ENCODE measurements at places on chromosomes 6 and 20.
A peak's percentile ranks its signal among the peaks of the same experiment; 100 is the strongest.

GRCh38 chr6:21593927-21594415 lies 420 bp downstream of the SOX4 start:
- peak; percentile 54 for DNase-seq

GRCh38 chr20:38126932-38127621 lies 38.0 kb downstream of the TGM2 start:
- no peak for DNase-seq

DNA sequence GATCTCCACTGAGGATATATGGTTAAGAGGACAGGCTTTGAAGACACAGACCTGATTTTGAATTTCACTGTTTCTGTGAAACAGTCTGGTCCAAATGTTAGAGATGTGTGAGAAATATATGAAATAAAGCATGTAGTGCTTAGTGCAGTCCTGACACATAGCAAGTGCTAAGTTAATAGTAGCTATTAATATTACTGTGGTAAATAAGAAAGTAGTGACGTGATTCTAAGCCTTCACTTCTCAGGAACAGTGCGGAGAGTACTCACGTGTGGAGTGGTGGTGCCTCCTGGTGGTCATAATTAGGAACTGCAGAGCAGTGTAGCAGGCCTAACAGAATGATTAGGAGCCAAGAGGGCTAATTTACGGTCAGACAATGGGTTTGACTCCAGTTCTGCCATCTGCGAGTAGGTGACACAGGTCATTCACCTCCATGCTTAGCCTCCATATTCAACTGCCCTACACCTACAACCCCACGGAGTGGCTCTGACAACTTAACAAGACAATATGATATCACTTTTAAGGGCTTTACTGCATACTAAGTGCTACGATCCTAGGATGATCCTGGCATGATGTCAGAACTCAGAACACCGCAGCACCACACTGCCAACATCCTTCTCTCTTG lies 106.2 kb downstream of the JPH2 start:
- peak; percentile 75 for DNase-seq

- no peak for DNase-seq
Measured at GRCh38 chr6:148037496-148037895, 305.1 kb upstream of the SASH1 start.

DNA sequence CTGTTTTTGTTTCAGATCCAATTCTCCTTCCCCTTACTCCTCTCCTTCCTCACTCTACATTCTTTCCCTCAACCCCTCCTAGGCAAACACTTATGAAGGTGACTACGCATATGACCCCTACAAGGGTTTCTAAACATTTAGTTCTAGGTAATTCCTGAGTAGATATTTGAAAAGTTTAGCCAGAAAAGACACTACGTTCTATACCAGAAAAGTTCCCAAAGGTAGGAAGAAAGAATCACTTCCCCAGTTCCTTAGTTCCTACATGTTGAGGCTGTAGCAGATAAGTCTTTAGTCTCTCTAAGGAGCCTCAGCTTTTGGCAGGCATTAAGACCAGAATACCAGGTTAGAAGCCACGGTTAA lies 11.6 kb downstream of the POU3F2 start:
- no peak for DNase-seq

DNA sequence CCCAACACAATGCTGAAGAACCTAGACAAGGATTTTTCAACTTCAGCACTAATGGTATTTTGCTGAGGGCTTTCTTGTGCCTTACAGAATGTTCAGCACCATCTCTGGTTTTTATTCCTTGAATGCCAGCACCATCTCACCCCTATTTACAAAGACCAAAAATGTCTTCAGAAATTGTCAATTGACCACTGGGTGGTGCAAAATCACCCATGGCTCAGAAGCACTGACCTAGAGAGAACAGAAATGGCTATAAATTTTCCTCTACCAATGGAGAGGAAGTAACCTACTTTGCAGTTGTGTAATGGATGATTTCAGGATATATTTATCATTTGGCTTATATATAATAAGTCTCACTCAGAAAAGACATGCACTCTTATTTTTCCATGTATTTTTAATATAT lies 431.0 kb upstream of the IRAK1BP1 start:
- DNase-seq = no peak

DNA sequence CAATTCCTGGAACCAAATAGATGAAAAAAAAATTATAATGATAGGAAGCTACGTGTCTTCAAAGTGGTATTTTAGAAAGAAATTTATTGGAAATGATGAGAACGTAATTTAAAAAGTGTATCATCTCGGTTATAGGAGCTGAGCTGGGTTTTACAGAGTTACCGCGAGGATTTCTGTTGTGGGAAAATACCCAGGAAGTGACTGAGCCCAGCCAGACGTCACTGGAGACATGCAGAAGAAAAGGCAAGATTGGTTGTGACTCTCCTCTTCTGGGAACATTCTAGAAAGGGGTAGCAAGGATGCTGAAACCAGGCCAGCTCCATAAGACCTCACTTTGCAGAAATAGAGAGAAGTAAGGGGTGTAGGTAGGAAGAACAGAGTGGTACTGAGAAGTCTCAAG lies 95.9 kb upstream of the ADGRF1 start:
- no peak for DNase-seq

- DNase-seq = peak; percentile 13
Measured at GRCh38 chr6:111478064-111478476, 4.9 kb downstream of the REV3L start.

Data from Kasumi-1 (cell line).